ENCODE measurements at places on chromosomes 11 and 22. TPM values are rescaled to one million over a fixed set of nuclear protein-coding genes. Genes with fewer than 3 reads are reported as not detected.

Gene TRPC6
- total RNA-seq, result not detected

Gene TRIM51
- total RNA-seq, result 0.17 TPM

DNA sequence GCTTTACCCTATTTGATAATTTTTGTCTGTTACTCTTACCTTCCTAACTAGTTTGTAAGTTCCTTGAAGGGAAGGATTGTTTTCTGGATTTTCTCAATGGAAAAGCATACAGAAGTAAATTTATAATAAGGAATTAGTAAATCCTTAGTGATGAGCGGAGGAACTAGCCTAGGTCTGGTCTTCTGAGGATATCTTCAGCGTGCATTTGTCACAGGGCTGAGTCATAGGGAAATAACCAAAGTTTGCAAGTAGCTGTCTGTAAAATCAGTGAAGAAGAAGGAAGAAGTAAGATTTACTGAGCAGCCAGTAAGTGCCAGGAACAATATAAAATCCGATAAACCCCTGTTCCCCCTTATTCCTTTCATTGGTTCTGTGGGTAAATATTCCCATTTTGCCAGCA is 162.7 kb upstream of the SORL1-AS1 start:
- no peak for DNase-seq

DNA sequence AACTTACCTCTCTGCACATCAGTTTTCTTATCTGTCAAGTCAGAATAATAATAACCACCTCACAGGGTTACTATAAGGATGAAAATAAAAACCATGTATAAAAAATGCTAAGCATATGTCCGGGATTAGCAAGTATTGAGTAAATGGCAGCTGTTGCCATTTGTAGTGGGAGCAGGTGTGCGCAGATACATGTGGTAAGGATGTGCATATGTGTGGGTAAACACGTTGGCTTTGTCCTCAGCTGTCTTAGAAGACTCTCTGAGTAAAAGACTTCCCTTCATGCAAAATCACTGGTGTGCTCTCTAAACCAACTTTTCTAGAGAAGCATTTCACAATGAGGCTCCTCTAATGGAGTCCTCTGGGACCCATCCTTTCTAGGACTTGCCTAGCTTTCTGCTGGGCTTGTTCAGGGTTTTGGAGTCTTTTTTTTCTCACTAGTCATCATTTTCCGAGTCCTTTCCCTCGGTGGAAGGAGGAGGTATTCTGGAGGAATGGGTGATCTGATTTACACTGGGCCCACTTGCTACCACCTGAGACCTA is 62.4 kb downstream of the NELL1 start:
- no peak for DNase-seq

GRCh38 chr11:14953904-14954303 is 18.2 kb downstream of the CALCA start:
- DNase-seq, result no peak

GRCh38 chr11:10798330-10798928 is 10.3 kb downstream of the EIF4G2 start:
- DNase-seq, result no peak

DNA sequence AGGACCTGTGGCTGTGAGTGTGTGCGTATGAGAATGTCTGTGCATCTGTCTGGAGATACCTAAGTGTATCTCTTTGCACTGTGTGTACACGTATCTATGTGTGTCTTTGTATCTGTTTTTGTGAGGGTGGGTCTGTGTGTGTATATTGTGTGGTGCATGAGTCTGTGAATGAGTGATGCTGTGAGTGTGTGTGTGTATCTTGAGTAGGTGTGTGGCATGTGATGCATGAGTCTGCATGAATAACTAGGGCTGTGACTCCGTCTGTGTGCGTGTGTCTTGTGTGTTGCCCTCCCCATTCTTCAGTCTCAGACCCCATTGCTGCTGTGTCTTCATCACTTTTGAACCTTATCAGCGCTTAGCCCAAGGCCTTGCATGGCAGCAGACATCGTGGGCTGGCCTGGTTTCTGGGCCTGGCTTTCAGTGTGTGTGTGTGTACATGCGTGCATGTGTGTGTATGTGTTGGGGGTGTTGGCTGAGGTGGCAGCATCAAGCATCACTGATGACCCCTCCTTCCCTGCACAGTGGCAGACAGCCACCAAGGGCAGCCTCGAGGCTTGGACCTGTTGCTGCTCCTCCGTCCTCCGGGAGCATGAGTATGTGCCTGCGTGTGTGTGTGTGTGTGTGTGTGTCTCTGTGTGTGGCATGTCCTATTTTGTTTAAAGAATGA is 1.4 kb downstream of the SGSM1 start:
- no peak for DNase-seq
